ENCODE measurements at places on chromosomes 11 and 22.

GRCh38 chr11:94550513-94550912 lies 6.8 kb downstream of the FUT4 start:
- no peak for DNase-seq

- DNase-seq: no peak
Observed at GRCh38 chr11:70073871-70074371, 4.2 kb upstream of the ANO1 start.

GRCh38 chr11:68615657-68616056 lies 68.7 kb upstream of the GAL start:
- DNase-seq: no peak

- peak; percentile 87 for DNase-seq
Observed at GRCh38 chr22:22877523-22878210, 9.9 kb upstream of the IGLL5 start.

DNA sequence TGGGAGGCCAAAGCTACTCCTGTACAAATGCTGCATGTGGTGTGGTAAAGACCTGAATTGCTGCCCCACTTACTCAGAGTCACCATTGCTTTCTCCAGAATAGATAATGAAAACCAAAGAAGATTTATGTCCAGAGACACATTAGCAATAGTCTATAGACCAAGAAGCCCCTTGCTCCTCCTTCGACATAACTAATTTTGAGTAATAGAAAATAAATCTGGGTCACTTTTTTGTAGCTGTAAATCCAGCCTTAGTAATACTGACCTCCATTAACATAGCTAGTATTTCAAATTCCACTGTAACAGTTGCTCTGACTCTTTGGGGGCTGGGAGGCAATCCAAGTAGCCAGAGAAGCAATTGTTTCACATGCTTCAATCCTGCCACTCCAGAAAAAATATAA lies 145.9 kb downstream of the MAML2 start:
- DNase-seq: no peak

- no peak for DNase-seq
Observed at GRCh38 chr11:123018702-123019101, 37.1 kb upstream of the BSX start.

DNA sequence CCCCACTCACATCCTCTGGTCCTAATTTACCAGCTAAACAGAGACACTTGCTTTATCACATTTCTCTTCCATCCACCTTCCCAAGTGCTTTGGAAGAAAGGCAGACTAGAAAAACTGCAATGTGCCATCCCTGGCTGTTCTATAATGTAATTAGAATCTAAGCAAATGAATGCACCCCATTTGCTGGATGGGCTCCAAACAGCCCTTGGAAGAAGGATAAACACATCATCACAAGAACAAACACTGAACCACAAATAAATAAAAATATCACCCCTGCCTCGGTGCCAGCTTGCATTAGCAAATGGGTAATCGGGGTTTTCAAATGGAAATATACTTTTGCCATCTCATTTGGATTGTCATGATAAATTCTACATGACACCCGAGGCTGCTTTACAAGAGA lies 296.6 kb upstream of the ISX start:
- no peak for DNase-seq

GRCh38 chr11:8937159-8937558 lies 4.4 kb upstream of the C11orf16 start:
- no peak for DNase-seq

DNA sequence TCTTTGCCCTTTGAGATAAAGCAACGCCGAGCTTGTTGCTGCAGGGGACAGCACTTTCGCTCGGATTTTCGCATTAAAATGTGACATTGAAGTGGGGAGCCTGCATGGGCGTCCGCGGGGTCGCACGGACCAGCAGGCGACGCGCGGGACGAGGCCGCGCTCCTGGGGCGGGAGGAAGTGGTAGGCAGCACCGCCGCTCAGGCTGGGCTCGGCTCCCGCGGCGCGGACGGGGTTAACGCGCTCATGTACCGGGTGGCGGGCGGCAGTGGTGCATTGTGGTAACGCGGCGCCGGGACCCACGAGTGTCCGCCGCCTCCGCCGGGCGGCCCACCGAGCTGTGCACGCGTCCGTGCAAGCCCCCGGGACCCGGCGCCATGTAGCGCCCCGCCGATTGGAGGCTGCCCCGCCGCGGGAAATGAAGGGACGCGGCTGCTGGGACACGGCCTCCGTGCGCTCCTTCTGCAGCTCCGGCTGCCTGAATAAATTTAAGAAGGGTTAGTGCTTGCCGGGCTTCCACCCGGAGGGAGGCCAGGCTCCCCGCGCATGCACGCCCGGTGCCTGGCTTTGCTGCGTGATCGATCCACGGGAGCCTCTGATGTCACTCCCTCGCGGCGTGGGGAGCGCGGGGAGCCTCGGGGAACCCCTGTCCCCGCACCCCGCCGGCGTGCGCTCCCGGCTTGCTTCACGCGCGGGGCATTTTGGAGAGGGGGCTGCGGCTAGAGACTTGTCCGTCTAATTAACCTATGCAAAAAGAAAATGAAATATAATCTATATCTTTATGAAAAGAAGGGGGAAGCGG lies 127.7 kb downstream of the OSBP2 start:
- DNase-seq: peak; percentile 51

- DNase-seq: no peak
Observed at GRCh38 chr11:1576825-1577224, 4.8 kb upstream of the DUSP8 start.

GRCh38 chr11:27658535-27659236 lies 41.6 kb downstream of the BDNF start:
- DNase-seq: no peak

GRCh38 chr11:75625991-75626888 lies 42.6 kb downstream of the MAP6 start:
- no peak for DNase-seq

DNA sequence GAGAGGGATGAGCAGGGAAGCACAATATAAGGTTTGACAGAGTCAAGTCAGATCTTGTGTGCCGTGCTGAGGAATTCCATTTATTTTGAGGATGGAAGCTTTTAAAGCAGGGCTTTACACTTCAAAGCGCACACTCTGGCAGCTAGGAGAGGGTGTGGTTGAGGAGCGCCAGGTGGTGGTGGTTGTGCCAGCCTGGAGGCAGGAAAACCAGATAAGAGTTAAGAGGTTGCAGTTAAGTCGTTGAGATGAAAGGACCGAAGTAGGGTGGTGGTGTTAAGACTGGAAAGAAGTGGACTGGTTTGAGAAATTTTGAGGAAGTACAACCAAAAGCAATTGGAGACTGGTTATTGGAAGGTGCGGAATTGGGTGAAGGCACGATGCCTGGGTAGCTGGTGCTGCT lies 231.6 kb upstream of the TBCEL start:
- DNase-seq: no peak

GRCh38 chr11:65606876-65607613 lies 7.0 kb downstream of the MAP3K11 start:
- peak; percentile 98 for DNase-seq
